ENCODE measurements at places on chromosomes 3 and 15. TPM values are rescaled to one million over a fixed set of nuclear protein-coding genes. Genes with fewer than 3 reads are reported as not detected.

DNA sequence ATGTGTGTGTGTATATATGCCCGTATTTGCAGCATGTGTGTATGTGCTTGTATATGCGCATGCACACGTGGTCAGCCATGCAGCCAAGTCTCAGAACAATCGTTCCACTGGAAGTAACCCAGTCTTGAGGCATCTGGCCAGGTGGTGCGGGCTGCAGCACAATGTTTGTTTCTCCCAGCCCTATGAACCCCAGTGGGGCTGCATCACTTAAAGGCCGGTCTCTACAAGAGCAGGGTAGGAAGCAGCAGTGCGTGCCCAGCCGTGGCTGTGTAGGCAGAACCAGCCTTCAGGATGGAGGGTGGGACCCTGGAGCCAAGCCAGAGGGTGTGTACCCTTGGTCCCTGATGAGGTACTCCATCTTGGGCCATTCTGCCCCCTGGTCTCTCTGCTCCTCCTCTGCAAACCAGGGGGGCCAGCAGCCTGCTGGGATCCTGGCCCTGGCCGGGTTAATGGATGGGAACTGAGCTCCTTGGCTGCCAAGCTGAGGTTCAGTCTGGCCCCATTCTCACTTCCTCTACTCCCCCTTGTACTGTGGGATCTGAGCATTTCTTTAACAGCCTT lies 11.8 kb downstream of the KLF13 start:
- peak overlapping the region; percentile 94 for H3K27ac ChIP-seq
- no peaks in the 10 kb centered on the region for H3K27me3 ChIP-seq
- peak overlapping the region; percentile 3 for H3K4me3 ChIP-seq
- no peak for DNase-seq
- no peaks in the 10 kb centered on the region for H3K36me3 ChIP-seq

ZPLD1 gene
- total RNA-seq = not detected

SNX22 gene
- 1.2 TPM for total RNA-seq

DUOXA1 gene
- not detected for total RNA-seq
